Heart left ventricle (tissue), 16 donors: ENCODE measurements at places on chromosomes 7 and 10. TPM values are rescaled to one million over a fixed set of nuclear protein-coding genes. Genes with fewer than 3 reads are reported as not detected.

The DOCK4 gene
- 11.8 TPM for total RNA-seq

The CALCR gene
- not detected for total RNA-seq

The DGKI gene
- 4.6 TPM for total RNA-seq

DNA sequence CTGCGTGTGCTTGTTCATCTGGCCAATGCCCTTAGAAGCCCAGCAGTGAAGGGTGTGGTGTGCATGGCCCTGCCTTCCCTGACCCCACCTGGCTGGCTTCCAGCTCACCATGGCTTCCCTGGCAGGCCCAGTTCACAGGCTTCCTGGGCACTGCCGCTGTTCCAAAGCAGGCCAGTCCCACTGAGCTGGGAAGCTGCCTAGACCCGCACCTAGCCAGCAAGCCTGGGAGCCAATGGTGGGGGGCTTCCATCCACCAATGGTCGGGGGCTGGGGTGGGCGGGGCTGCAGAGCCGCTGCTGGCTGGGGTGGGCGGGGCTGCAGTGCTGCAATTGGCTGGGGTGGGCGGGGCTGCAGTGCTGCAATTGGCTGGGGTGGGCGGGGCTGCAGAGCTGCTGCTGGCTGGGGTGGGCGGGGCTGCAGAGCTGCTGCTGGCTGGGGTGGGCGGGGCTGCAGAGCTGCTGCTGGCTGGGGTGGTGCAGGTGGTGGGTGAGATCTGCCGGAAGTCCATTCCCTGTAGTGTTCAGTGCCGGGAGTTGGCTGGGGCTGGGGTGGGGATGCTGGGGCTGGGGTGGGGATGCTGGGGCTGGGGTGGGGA is 12.4 kb downstream of the CALY start:
- no peaks in the 10 kb centered on the region for H3K36me3 ChIP-seq
- H3K4me1 ChIP-seq: peaks cover 13% of the 10 kb centered on the region
- H3K27ac ChIP-seq: no peak overlapping the region
- DNase-seq: no peak
- peaks cover 40% of the 10 kb centered on the region for H3K27me3 ChIP-seq

- H3K36me3 ChIP-seq: no peaks in the 10 kb centered on the region
- no peaks in the 10 kb centered on the region for H3K4me1 ChIP-seq
- H3K4me3 ChIP-seq: no peak overlapping the region
- no peaks in the 10 kb centered on the region for H3K27me3 ChIP-seq
Observed at GRCh38 chr7:158386866-158387545, 200.6 kb downstream of the PTPRN2 start.

- DNase-seq: no peak
- H3K4me1 ChIP-seq: peaks cover 21% of the 10 kb centered on the region
- no peak overlapping the region for H3K27ac ChIP-seq
- H3K36me3 ChIP-seq: no peaks in the 10 kb centered on the region
- no peaks in the 10 kb centered on the region for H3K27me3 ChIP-seq
Observed at GRCh38 chr10:28845009-28845682, 167.8 kb downstream of the BAMBI start.

DNA sequence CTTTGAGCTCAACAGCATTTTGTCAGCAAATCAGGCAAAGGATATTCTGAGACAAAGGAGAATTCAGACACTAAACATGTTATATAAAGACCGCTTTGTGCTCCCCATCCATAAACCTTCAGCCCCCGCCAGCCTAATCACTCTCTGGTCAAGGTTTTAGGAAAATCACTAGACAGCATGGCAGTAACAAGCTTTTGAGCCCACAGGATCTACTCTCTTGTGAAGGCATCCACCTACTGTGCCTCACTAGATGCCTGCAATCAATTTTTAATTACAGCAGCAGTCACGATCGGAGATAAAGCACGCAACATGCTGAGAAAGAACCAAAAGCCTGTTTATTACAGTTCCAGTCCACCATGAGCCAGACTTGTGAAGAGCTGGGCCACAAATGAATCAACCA is 19.1 kb downstream of the PDE1C start:
- no peak overlapping the region for H3K4me3 ChIP-seq
- H3K4me1 ChIP-seq: peaks cover 14% of the 10 kb centered on the region
- DNase-seq: no peak
- H3K36me3 ChIP-seq: no peaks in the 10 kb centered on the region
- no peak overlapping the region for H3K27ac ChIP-seq
- H3K27me3 ChIP-seq: no peaks in the 10 kb centered on the region
